SW 1271 (cell line): ENCODE measurements at places on chromosomes 2 and 18.

DNA sequence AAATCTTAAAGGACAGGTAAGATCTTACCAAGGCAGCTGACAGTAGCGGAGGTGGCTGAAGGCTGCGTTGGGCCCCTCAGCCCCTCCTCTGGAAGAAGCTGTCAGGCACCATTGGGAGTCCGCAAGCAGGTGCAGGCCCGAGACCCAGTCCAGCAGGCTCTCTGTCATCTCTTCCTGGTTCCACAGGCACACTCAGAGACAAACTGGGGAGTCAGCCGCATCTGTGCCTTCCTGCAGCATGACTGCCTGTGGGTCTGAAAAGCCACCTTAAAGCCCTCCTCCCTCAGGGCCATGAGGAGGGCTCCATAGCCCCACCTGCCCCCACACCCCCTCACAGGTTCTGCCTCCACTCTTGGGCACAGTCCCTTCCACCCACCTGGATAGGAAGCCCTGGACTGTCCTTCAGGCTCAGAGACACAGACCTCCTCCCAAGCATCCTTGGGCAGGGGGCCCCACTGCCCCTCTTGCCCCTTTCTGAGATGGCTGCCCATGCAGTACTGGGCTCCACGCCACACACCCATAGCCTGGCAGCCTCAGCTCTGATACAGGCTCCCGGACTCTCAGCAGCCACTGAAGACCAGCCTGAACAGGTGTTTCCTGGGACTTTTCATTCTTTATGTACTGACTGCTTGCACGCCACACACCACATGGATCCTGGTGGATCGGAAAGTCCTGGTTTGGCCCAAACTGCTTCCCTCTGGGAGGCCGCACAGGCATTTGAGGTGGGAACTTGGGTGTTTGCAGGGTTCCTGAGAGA is 239.8 kb downstream of the SEPTIN10 start:
- DNase-seq = no peak

GRCh38 chr2:71190656-71191569 is 36.0 kb downstream of the PAIP2B start:
- DNase-seq = no peak

GRCh38 chr18:58229162-58229561 is 185.1 kb downstream of the NEDD4L start:
- no peak for DNase-seq

DNA sequence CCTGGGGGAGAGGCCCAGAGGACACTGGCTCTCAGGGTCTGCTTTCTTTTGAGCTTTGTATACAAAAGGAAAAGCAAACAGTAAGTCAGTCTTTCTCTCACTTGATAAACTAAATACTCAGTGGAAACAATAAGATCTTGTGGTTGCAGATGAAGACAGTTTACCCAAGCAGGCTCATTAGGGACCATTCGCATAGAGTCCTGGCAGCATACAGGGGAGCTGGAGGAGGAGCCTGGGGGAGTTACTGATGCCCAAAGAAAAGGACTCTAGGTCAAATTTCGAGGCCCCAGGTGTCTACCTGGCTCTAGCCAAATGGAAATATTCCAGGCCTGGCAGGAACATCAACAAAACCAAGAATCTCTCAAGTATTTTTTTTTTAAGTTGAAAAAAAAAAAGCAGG is 225.3 kb downstream of the CNTNAP5 start:
- DNase-seq = no peak

DNA sequence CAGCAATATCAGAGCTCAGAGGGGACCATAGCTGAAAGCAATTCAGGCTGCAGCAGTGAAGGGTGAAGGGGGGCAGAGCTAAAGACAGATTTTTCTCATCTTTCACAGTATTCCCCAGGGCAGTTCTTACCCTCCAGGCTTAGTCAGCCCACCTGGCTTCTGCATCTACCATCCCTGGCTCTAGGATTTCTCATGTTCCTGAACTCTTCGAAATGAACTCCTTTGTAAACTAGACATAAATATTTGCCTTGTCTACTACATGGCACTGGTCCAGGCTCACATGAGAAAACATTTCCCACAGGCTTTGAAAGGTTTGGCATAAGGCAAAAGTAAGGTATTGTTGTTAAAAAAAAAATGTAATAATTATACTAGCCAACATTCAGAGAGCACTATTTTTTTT is 23.6 kb upstream of the NEB start:
- DNase-seq = no peak

DNA sequence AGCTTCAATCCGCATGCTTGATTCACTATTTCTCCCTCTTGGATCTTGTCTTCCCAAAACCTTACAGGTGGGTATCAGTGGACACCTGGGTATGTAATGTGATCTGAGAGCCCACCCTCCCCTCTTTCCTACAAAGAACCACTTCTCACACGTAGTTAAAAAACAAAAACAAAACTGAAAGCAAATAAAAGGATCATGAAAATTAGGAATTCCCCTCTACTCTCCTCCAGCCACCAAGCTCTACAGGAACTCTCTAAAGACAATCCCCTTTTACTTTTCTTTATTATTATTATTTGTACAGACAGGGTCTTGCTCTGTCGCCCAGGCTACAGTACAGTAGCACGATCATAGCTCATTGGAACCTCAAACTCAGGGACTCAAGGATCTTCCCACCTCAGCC is 40.8 kb upstream of the MYO1B start:
- no peak for DNase-seq

- DNase-seq = no peak
These were observed 35.5 kb upstream of the TAF1B start for GRCh38 chr2:9807555-9808305.
